Urinary bladder (tissue), 4 donors: ENCODE measurements at places on chromosomes 4 and X. TPM values are rescaled to one million over a fixed set of nuclear protein-coding genes. Genes with fewer than 3 reads are reported as not detected.

Gene PRPS2
- total RNA-seq, result 47.5 TPM

Gene FGF5
- total RNA-seq, result 0.05 TPM

Gene CD99
- total RNA-seq, result 95.6 TPM

Gene XPNPEP2
- total RNA-seq, result 4.7 TPM

Gene OTC
- total RNA-seq, result 0.63 TPM

Gene MAGEA11
- not detected for total RNA-seq

Gene PPID
- total RNA-seq, result 38.2 TPM

Gene PAGE4
- total RNA-seq, result 13.3 TPM

Gene SSX2B
- total RNA-seq, result not detected

Gene TRPC5OS
- not detected for total RNA-seq

Gene ZIC3
- total RNA-seq, result not detected

Gene MAPK10
- 247 TPM for total RNA-seq

Gene GBA3
- total RNA-seq, result not detected

Gene RBMX2
- total RNA-seq, result 24.0 TPM

Gene MSMO1
- total RNA-seq, result 126 TPM

Gene CWH43
- total RNA-seq, result 5.0 TPM

Gene ZAR1
- total RNA-seq, result not detected

Gene FDCSP
- total RNA-seq, result 1.7 TPM

Gene STPG2
- 1.0 TPM for total RNA-seq

Gene SAP30
- total RNA-seq, result 16.6 TPM

Gene HSFX3
- total RNA-seq, result not detected

Gene HS3ST1
- 3.0 TPM for total RNA-seq

Gene RTL9
- 0.48 TPM for total RNA-seq

Gene NXF3
- not detected for total RNA-seq

Gene MAP3K15
- total RNA-seq, result 0.26 TPM

Gene F11
- not detected for total RNA-seq

Gene ARHGAP36
- 1.0 TPM for total RNA-seq

Gene MAGEA10
- total RNA-seq, result not detected

Gene MAGEA2B
- total RNA-seq, result not detected

Gene MAGEA1
- total RNA-seq, result not detected

Gene PNMA6A
- 1.7 TPM for total RNA-seq

Gene XAGE2
- total RNA-seq, result not detected
